ENCODE measurements at places on chromosomes 4 and X.

GRCh38 chr4:26077756-26078155, 163.7 kb downstream of the SMIM20 start:
- DNase-seq = no peak

DNA sequence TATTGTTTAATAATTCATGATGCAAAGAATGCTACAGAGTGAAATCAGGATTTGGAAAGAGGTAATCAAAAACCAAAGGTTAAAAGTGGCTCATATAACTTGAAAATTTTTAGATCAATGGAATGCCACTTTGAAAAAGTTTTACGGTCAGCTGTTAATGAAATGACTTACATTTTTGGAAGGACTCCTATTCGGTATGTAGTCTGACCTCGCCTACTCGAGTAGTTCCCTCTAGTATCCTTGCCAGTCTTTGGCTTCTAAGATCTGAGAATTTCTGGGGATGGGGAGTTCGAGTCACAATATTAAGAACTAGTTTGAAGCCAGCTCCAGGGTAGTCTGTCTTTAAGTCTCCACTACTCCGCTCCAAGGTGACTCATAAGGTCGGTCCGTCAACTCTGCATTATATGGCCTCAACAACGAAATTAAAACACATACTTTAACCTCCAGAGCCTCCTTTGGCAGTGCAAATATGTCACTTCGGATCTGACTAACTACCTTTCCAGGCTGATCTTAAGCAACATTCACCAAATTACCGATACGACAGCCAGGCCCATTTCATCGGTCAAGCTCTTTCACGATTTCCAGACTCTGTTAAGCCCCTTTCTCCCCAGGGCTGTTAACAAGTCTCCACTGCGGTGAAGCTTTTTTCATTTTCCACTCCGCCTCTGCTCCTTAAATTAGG, 733 bp upstream of the NAA15 start:
- no peak for DNase-seq

DNA sequence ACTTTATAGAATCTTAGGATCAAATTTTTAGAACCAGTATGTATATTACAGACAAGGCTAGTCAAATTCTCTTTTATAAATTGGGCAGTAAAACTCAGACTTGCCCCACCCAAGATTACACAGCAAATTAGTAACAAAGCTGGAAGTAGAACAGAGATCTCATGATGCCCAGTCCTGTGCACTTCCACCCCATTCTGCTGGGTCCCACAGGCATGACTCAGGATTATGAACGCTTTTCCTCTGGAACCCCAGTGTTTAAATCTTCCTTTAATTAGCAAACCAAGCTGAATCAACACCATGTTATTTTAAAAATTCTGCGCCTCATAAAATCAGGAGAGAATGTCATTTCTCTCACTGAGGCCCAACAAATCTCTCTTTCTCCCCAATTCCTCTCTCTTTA, 1.5 kb upstream of the IL13RA2 start:
- no peak for DNase-seq

- DNase-seq = peak; percentile 66
Observed at GRCh38 chrX:153969904-153970356, 1.7 kb downstream of the HCFC1 start.

GRCh38 chrX:71935476-71935875, 24.8 kb downstream of the NHSL2 start:
- no peak for DNase-seq

GRCh38 chr4:176794151-176794550, 1.4 kb upstream of the VEGFC start:
- DNase-seq = no peak

GRCh38 chr4:97987019-97987648, 156.1 kb downstream of the STPG2 start:
- no peak for DNase-seq

- DNase-seq = no peak
Observed at GRCh38 chr4:37732526-37733186, 46.5 kb upstream of the RELL1 start.

DNA sequence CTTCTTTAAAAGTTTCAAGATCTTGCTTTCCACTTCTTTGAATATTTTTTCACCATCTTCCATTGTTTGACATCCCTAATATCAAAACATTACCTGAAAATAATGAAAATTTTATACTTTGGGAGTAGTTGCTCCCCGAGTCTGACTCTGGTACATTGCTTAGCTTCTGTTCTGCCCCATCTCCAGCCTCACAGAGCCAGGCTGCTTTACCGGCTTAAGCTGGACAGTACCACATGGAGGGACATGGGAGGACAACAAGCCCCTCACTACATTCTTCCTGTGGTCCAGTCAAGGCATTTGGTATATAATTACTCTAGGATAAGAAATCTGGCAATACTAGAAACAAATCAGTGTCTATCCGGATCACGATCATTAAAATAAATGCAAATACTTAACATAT, 60.2 kb downstream of the UGT8 start:
- no peak for DNase-seq

- no peak for DNase-seq
Observed at GRCh38 chr4:152195888-152196287, 340.0 kb downstream of the FBXW7 start.

GRCh38 chr4:156889616-156890594, 81.7 kb downstream of the PDGFC start:
- DNase-seq = peak; percentile 47

- no peak for DNase-seq
Observed at GRCh38 chr4:153787575-153787974, 1.3 kb downstream of the SFRP2 start.

DNA sequence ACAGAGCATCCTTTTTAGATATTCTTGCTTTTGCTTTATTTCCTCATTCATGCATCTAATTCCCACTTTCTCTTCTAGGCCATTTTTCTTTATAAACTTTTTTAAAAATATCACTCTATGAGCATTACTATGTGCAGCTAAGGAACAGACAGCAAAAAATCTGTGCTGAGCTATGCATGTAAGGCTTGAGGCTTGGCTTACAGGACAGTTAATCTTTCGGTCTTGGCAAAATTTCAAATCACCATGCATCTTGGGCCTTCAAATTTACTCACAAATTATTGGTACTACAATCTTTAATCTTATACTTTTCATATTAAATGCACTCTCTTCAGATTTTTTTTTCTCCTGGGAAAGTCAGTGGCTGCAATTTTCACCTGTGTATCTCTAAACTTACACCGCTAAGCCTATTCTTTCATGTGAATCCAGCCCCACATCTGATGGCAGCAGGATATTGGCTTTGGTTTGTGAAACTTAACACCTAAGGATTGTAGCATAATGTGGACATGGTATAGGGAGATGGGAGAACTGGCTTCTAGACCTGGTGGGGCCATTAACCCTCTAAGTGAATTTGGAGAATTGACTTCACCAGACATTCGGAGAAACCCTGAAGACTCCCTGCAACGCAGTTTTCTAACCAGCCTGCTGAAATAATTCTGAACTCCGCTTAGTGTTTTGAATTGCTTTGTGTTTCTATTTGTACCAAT, 278.3 kb downstream of the SPRY1 start:
- DNase-seq = no peak

- DNase-seq = no peak
Observed at GRCh38 chrX:72368796-72369195, 63.1 kb upstream of the CITED1 start.

GRCh38 chrX:21756785-21757529, 959 bp downstream of the SMPX start:
- no peak for DNase-seq
